NCI-H1048 (cell line): ENCODE measurements at places on chromosomes 13 and 19.

DNA sequence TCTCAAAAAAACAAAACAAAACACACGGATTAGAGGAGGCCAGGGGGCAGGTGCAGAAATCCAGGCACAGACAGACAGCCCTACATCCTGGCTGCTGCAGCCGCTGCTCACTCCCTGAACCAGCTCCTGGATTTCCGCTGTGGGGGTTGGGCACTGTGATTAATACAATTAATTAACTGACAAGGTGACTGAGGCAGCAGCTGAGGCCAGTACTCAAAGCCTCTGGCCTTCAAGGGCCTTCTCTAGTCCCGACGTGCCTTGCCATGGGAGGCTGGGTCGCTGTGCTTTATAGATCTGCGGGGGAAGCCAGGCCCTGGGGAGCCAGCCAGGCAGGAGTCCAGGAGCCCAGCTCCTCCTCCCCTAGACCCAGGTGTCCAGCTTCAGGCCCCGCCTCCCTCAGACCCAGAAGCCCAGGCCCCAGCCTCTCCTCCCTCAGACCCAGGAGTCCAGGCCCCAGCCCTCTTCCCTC is 4.6 kb downstream of the NECTIN2 start:
- DNase-seq, result no peak

DNA sequence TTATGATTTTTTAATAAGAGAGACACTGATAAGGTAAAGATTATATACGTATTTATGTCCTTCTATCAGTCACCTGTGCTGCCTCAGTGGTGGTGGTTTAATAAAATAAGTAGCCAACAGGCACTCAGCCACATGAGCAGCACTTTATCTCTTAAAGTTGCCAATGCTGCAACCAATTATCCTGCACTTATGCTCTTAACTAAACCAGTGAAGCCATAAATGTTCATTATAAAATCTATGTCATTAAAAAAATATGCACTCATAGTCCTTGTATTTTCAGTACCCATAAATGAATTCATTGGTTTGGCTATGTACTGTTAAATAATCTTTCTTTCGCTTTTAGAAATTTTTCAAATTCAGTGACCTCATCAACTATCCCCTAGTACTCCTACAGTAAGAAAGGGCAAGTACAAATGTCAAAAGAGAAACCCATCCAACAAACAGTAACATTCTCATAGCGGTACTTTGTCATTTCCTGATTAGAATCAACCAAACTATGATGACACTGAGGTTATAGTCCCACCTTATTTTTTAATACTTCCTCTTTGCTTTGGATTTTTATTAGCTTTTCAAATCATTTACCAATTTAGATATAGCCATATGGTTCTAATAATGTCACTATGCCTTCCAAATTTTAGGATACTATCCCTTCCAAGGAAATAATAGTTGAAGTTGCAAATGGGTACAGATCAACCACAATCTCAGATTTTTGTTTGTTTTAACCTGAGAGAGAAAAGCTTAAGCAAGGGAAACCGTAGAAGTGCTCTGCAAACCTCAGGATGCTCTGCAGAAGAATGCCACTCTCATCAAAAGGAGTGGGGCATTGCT is 190.9 kb downstream of the KLF12 start:
- no peak for DNase-seq

DNA sequence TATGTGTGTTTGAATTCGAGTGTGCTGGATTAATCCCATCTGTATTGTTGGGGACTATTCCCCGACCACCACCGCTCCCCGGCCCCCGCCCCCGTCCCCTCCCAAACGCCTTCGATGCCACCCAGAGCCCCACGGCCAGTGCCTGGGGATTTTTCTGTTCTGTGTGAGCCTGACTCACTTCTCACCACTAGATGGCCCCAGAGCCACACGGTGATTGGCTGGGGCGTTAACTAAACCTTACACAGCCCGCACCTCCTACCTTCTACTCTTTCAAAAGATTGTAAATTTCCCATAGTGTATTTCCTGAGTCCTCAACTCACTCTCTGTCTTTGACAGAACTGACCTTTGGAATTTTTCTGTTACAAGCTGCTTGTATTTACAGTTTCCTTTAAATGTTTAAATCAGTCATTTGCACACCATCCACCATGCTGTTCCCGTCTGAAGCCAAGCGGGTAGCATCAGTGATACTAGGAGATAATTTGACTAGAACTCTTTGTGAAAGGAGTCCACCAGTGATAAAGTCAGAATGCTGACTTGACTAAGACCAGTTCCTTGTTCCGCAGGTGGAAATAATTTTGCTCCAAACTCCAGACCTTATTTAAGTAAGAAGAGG is 61.4 kb downstream of the RFX2 start:
- DNase-seq, result peak; percentile 11

DNA sequence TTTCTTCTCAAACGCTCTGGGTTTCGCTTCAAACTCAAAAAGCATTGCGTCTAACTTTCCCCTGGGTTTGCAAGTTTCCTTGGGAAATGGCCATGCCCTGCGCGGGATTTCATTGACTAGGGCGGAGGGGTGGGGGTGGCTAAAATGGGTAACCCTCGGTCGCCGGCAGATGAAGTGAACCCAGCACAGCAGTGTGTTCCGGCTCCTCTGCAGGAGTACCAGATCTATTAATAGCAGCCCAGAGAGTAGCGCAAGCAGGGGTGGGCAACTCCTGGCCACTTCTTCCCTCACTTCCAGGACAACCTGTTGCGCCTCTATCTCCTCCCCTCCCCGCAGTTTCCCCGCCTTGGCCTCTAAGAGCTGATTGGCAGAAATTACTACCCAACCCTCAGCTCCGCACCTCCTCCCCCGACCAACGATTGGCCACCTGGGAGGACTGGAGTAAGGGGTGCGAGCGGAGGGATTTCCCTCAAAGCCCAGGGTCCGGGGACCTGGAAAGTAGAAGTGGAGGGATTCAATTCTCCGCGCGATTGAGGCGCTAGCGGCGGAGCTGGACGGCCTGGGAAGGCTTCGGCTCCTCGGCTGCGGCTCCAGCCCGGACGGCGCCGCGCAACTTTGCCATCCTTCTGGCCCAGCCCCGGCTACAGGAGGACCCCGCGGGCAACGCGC is at the start of gene FREM2:
FREM2 (plus strand) TSS at position 501 of the 669 bp plus-strand sequence. CDS start 268 bp downstream, outside the sequence.
- peak; percentile 58 for DNase-seq

GRCh38 chr19:19051478-19052213 is 12.1 kb upstream of the SLC25A42 start:
- DNase-seq, result no peak

DNA sequence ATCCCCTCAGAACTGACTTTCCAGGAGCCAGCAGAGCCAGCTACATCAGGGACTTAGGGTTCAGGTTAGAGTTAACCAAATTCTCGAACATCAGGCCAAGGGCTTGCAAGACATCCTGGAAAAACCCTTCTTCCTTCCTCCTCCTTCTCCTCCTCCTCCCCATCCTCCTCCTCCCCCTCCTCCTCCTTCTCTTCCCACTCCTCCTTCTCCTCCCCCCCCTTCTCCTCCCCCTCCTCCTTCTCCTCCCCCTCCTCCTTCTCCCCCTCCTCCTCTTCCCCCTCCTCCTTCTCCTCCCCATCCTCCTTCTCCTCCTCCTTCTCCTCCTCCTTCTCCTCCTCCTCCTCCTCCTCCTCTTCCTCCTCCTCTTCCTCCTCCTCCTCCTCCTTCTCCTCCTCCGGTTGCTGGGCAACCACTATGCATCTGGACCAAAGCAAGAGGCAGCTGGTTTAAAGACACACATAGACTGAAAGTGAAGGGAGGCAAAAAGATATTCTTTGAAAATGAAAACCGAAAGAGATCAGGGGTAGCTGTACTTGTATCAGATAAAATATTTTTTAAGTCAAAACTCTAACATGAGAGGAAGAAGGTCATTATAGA is 5.9 kb upstream of the CCL25 start:
- DNase-seq, result no peak

GRCh38 chr19:10921199-10921909 is 7.1 kb downstream of the YIPF2 start:
- DNase-seq, result no peak

GRCh38 chr13:29925457-29926097 is 75.2 kb upstream of the UBL3 start:
- DNase-seq, result no peak
